ENCODE measurements at places on chromosomes 1 and 21. TPM values are rescaled to one million over a fixed set of nuclear protein-coding genes. Genes with fewer than 3 reads are reported as not detected.

DNA sequence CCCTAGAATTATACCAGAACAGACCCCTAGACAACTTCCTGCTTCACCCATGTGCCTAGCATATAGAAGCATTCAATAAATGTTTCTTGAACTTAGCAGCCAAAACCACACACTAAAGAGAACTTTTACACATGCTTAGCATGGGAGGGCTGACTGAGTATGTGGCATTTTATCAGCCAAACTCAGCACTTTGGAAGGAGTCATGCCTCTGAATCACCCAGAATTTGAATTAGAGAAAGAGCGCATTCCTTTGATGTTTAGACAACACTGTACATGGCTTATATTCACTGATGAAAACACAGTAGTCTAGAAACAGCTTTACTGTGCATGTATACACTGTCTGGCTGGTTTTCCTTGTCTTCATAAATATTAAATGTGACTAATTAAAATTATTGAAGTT, 26.1 kb downstream of the SPAG17 start:
- no peak for DNase-seq

- no peak for DNase-seq
Observed at GRCh38 chr1:78570539-78570938, 49.7 kb upstream of the IFI44L start.

DNA sequence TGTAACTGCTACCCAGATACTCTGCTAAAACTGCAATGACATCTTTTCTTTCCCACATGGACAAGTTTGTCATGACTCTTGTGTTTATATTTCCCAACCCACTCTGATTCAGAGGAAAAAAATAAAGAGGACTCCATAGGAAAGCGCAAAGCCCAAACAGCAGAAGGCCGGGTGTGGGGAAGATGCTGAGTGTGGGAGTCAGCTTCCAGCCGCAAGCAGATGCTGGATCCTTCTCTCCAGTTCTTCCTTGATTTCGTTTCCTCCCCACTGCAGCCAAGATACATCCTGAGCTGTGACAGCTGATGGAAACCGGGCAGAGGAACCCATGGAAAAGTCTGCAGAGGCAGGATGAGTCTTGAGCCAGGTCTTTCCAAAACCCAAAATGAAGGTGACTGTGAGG, 498.2 kb downstream of the PLPP3 start:
- no peak for DNase-seq

- no peak for DNase-seq
Observed at GRCh38 chr1:245095903-245096302, 58.9 kb upstream of the KIF26B start.

The ALG14 gene
- 3.1 TPM for total RNA-seq

GRCh38 chr1:88998716-88999115, 6.3 kb upstream of the KYAT3 start:
- DNase-seq: peak; percentile 35

- DNase-seq: peak; percentile 33
Observed at GRCh38 chr1:117368116-117369108, 1.2 kb downstream of the MAN1A2 start.

DNA sequence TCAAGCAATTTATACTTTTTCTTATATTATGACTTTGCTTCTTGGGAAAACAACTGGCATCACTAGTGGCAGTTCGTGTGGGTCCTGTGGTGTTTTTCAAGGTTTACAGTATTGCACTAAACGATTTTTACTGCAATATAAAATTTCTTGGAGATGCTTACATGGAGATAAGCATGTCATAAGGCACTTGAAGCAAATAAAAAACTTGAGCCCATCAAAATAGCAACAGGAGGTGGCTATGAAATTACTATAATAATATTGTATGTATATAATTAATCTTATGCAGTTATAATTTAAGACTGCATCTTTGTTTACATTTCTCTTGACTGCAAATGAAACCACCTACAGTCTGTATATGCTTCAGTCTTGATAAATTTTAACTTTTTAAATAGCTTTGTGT, 29.3 kb upstream of the CHAF1B start:
- DNase-seq: no peak

- no peak for DNase-seq
Observed at GRCh38 chr1:69088571-69088970, 479.2 kb upstream of the LRRC7 start.

DNA sequence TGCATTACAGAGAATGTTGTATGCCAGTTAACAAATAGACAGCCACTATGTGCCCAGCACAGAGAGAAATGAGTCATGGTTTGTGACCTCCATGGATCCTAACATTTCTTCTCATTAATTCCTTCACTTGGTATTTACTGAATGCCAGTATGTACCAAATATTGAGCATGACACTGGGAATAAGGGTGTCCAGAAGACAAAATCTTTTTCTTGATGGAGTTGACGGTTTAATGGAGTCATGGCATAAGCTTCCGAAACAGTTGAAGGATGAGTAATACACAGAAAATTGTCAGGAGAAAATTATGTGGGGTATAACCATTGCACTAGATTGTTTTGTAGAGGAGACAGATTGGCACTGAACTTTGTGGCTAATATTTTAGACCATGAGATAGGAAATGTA, 36.9 kb downstream of the PTGFR start:
- no peak for DNase-seq

The PCBP3 gene
- 0.33 TPM for total RNA-seq

- DNase-seq: no peak
Observed at GRCh38 chr1:208111646-208112190, 132.5 kb downstream of the PLXNA2 start.

- DNase-seq: peak; percentile 34
Observed at GRCh38 chr21:43739621-43740435, 20.9 kb downstream of the PDXK start.

The OPRD1 gene
- total RNA-seq: not detected

DNA sequence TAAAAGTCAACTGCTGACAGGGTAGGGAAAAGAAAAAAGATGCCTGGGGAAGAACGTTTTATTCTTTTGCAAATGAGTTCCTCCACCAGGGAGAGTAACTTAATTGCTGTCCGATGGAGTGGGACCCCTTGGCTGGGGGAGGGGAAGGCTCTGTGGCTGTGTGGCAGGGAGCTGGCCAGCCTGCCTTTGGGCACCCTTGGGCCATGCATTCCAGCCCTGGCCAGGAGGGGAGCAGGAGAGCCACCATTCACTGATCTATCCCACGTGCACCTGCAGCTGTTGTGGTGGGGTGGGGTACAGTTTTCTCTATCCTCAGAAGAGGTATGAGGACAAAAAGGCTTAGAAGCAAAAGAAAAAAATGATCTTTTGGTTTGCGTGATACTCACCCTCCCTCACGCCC, 116.9 kb downstream of the KCNK1 start:
- DNase-seq: no peak

The TLR5 gene
- 11.6 TPM for total RNA-seq

- DNase-seq: no peak
Observed at GRCh38 chr1:34843392-34844251, 15.9 kb downstream of the SMIM12 start.

The RGSL1 gene
- not detected for total RNA-seq

- no peak for DNase-seq
Observed at GRCh38 chr1:45331436-45332345, 5.0 kb downstream of the HPDL start.

DNA sequence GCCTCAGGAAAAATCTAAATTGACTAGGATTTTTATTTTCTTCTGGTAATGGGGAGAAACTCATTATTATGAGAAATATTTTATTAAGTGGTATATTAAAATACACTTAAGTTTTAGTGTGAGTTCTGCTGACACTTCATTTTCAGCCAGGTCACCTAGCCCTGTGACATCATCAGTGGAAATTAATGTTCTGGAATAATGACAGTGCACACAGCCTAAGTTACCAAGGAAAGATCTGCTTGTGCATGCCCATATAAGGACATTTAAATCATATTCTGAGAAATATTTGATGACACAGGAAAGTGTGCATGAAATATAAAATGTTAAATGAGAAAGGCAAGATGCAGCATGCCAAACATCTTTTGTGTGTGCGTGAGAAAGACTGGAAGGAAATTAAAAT, 102.0 kb downstream of the KIF14 start:
- DNase-seq: no peak

The SIM2 gene
- not detected for total RNA-seq

DNA sequence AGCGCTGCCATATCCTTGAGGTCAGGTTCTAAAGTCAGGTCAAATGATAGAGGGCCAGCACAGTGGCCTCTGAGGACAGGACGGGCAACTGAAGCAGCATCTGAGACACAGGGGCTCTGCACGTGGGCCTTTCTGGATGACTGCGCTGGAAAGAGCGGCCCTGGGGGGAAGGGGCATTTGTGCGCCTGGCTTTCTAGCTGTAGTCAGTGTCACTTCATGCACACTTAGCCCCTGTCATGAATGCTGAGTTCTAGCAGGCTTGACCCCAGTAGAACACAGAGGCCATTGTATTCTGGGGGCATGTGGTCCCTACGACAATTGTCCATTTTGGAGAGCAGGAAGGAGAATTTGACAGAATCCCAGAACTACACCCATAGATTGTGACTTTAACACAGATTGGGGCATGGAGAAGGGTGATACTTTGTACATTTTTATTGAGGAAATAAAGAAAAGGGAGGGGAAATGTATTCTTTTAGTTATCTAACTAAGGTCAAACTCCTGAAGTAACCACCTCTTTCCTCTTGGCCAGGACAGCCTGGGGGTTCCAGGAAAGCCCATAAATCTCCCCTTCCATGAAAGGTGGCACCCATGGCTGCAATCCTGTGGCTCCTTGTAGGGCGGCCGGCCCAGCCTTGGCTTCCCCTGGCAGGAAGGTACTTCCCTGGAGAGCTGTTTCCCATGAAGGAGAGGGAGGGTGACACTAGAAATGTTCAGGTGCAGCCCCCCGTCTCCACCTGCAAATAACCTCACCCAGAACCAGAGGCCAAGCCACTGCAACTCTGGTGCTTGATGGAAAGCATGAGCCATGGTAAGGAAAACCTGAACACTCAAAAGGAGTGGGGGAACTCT, 34.4 kb downstream of the NTPCR start:
- no peak for DNase-seq

GRCh38 chr1:7967196-7967595, 5.7 kb downstream of the PARK7 start:
- no peak for DNase-seq

DNA sequence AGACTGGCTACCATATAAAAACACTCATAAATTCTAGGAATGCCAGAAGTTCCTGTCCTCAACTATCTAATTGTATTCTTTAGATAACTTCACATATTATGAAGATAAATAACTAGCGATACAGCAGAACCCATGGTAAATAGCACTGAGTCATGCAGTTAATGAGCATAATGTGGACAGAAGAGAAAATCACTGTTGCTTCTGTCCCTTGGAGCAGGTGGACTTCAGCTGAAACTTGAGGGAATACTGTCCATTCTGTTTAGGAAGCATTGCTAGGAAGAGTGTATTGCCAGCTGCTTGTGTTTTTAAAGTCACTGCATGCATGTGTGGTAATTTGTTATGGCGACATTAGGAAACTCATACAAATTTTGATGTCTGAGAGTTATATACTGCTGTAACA, 854.4 kb downstream of the LTN1 start:
- no peak for DNase-seq

GRCh38 chr1:53590104-53590503, 130.9 kb downstream of the DMRTB1 start:
- DNase-seq: no peak

GRCh38 chr21:14403681-14404318, 20.9 kb upstream of the HSPA13 start:
- DNase-seq: no peak

The ITLN1 gene
- total RNA-seq: not detected

DNA sequence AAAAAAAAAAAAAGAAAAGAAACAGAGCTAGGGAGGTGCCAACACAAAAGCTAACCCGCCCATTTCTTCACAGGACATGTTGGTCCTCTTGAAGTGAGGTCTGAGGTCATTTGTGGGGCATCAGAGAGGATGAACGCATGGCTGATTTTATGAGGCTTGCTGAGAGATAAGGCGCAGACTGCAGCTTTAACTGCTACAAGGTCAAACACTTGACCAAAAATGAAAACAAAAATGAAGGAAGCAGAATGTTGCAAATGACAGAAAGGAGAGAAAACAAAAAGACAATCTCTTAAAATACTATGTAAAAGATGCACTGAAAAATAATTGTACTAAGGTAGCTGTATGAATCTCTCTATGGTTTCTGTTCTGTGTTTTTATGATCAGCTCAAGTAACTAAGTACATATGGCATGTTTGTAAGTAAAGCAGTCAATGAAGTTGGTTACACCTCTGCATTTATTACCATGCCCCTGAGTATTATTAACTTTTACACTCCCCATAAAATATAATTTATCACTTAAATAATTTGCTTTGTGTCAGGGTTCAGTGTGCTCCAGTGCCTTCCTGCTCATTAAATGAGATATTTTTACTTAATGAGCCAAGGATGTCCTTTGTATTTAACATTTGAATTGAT, 249.1 kb upstream of the NR5A2 start:
- peak; percentile 30 for DNase-seq

DNA sequence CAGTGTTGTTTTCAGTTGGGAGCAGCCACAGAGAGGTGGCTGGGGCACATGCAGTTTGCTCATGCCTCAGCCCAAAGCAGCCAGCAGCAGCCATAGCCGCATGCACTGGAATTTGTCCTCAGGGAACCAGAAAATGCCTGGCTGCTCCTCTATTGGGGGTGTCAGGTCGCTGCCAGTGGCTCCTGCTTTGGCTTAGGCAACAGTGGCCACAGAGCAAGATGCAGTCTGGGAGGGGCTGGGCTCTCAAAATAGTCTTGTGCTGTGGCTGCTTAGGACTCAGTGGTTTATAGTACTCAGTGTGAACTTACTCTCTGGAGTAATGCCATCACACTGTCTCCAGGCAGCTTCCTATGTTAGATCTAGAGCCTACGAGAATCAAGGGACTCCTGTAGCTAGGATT, 25.0 kb downstream of the CD55 start:
- no peak for DNase-seq

The NTMT2 gene
- not detected for total RNA-seq

Measured in thyroid gland (tissue), 4 donors.